Amniotic epithelial cell (primary cell): ENCODE measurements at places on chromosomes 3 and 15.

GRCh38 chr15:31013863-31014607, 22.6 kb upstream of the MTMR10 start:
- no peak for DNase-seq

DNA sequence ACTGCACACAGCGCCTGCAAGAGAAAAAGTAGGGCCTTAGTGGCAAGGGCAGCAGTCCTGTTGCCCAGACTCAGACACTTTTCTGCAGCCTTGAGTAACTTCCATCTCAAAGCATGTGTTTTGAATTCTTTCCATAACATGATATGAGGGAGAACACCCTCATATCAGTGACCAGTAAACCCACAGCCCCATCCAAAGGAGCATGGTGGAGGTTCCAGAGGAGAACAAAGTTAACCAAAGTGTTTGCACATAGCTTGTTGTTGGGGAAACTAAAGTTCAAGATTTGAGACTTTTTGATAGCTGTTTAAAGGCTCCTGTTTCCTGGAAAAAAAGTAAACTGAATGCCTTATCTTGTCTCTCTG, 74.2 kb downstream of the OCA2 start:
- DNase-seq, result no peak

DNA sequence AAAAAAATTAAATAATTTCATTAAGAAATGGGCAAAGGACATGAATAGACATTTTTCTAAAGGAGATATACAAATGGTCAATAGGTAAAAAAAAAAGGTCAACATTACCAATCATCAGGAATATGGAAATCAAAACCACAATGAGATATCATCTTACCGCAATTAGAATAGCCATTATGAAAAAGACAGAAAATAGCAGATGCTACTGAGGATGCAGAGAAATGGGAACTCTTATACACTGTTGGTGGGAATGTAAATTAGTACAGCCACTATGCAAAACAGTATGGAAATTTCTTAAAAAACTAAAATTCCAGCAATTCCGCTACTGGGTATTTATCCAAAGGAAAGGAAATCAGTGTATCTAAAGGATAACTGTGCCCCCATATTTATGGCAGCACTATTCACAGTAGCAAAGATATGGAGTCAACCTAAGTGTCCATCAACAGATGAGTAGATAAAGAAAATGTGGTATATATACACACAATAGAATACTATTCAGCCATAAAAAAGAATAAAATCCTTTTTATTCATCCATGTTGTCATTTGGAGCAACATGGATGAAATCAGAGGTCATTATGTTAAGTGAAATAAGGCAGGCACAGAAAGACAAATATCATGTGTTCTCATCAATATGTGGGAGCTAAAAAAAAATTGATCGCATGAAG, 132.4 kb downstream of the RPL22L1 start:
- no peak for DNase-seq

DNA sequence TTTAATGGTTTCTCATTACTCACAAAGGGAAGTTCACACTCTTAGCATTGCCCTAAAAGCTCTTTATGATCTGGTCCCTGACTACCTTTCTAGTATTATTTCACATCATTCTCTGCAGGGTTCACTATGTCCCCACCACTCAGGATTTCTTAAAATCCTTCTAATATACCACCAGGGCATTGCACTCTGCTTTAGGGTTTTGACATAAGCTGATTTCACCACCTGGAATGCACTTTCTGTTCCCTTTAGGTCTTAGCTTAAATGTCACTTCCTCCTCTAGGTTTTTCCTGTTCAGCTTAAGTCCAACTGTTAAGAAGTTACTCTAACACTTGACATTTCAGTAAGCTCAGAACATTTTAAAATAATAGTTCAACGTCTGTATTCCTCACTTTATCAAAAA, 81.7 kb downstream of the HCN4 start:
- DNase-seq, result no peak

DNA sequence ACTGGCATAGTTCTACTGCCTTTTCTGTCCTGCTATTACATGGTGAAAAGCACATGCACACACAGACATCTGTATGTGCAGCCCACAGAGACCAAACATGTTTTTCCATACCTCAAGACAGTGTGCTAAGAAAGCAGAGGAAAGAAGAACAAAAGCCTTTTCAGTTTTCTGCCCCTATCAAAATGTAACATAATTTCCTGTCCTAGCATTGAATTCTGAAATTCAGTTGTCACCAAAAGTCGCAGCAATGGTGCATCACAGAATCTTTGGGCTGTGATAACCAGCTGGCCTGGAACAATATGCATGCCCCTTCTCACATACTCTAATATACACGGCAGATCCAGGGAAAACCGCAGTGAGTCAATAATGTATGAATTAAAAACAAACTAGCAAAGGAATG, 153.8 kb upstream of the RAP2B start:
- DNase-seq, result no peak

GRCh38 chr15:55912982-55913381, 80.4 kb downstream of the NEDD4 start:
- DNase-seq, result peak; percentile 35

- DNase-seq, result no peak
Measured at GRCh38 chr3:69715204-69715603, 24.1 kb upstream of the MITF start.

DNA sequence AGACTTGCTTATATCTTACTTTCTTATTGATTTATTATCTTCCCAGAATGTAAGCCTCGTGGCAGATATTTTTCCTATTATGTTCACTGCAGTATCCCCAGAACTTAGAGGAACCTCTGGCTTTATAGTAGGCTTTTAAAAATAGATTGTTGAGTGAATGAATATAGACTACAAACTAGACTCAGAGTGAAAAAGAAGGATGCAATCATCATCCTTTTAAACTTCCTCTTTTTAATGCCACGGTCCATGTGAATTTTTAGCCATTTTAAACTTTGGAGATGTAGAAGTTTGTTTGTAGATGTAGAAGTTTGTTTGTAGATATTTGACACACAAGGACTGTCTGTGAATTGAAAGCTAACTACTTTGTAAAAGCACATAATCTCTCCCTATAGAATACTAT, 7.2 kb upstream of the P2RY12 start:
- DNase-seq, result no peak

DNA sequence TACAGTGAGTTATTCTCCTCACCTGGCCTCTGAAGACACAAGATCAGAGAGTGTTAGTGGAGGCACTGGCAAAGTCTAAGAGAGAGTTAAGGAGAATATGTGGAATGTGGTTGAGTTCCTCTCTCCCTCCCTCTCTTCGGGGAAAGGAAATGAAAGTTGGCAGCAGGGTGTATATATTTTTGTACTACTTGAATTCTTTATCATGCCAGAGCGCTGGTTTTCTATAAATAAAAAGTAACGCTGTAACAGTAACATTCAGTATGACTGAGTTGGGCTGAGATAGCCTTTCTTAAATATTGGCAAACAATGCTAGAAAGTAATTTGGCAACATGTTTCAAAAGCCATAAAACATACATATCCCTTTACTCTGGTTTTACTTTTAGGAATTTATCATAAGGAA, 77.5 kb upstream of the TNFAIP8L3 start:
- no peak for DNase-seq

- no peak for DNase-seq
Measured at GRCh38 chr3:100270215-100270583, 9.4 kb downstream of the TBC1D23 start.

GRCh38 chr3:58999134-58999773, 50.6 kb downstream of the CFAP20DC start:
- peak; percentile 61 for DNase-seq

DNA sequence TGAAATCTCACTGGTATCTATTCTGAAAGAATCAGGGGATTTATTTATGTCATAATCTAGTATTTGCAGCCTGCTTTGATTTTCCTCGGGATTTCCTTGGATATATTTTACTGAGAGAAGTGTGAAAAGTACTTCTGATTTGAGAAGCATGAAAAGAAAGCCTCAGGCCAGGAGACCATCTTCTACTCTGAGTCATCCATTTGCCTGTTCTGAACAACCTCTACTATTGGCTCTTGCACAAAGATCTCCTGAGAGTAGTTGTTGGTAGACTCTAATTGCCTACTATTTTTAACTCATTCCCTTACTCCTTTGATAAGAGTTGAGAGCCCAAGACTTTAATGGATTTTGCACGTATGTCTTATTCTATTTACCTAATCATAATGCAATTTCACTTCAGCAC, 318.9 kb downstream of the BCHE start:
- peak; percentile 47 for DNase-seq

DNA sequence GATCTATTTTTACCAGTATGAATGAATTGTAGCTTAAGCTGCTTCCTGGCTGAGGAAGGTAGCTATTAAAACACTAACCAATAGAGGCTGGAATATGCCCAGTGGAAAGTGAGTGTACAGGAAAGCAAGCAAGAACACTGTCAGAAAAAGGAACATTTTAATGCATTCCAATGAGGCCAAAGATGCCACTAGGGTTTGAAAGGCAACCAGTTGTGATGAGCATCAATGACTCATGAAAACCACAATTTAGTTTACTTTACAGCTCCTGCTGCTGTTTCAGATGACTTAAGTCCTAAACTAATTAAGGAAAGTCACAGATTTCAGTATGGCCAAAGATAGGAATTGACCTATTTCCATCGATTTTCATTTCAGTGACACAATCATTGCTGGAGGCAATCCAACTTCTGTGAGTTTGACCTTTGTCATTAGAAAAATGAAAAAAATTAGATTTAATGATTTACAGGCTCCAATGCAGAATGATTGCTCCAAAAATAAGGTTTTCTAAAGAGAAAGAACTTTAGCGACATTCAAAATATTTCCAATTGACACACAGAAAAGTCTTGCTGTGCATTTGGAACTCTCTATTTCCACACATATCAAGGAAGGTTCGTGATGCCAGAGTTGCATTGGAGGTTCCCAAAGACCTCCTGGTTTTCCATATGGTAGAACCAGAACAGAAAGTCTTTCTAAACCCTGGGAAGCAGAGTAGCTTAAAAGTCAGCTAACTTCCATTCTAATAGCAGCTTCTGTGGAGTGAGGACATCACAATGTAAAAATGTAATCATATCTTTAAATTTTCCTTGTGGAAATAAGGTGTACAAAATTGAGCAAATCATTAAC, 103.0 kb downstream of the SUCNR1 start:
- peak; percentile 95 for DNase-seq

DNA sequence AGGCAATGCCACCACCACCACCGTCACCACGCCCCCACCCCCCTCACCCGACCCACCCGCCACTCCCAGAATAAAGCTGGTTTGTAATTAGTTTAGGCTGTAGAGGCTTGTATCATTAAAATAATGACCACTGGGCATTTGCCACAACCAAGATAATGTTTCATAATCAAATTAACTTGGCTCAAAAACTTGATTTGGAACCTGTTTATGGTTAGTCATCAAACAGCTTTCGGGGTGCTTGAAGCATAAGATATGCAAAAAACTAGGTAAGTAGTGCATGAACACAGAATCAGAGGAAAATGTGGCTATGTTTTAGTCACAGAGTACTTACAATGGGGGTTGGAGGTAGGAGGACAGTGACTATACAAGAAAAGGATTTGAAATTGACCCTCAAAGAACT, 115.1 kb downstream of the FHIT start:
- DNase-seq, result no peak

- DNase-seq, result no peak
Measured at GRCh38 chr3:100606894-100607512, 2.4 kb upstream of the ADGRG7 start.

DNA sequence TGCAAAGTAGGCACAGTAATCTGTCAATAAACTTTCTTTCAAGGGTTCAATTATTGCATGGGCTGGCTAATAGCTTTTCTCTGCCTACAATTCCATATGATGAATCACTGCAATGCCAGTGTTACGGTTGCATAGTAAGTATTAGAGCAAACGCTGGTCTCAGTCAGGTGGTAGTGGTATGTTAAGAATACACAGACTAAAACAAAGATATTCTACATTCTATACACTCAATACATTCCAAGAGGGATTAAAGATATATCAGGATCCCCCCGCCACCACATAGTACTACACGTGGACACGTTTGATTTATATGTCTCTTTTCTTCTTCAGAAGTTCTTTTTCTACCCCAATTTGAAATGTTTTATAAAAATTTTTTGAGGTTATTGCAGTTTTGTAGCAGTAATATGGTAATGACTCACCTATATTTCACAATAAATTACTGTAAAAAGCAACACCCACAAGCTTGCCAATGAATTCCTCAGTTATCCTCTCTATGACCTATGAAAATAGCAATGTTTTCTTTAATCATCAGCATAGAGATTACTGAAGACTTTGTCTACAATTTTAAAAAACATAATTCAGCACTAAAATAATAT, 68.2 kb downstream of the CD200R1L start:
- DNase-seq, result peak; percentile 91

DNA sequence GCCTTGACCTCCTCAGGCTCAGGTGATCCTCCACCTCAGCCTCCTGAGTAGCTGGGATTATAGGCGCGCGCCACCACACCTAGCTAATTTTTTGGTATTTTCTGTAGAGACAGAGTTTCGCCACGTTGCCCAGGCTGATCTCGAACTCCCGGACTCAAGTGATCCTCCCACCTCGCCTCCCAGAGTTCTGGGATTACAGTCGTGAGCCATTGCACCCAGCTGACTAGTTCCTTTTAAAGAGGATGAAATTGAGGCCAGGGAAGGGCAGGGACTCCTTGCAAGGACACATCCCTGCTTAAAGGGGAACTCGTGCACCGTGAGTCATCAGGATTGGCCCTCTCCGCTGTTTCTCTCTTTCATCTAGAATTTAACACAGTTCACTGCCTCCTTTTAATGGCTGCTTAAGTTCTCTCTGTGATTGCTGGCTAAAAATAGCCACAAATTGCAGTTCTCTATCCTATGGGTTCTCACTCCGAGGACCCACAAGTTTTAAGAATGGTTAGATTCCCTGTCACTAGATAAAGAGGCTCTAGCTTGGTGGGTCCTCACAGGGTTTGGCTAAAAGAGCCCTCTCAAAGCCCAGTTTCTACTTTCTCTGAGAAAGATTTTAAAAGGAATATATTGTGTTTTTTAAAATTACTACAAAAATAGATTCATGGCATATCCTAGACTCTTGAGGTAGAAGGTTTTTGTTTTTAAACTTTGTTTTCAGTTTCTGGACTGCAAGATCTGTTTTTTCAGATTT, 1.4 kb downstream of the CRTAP start:
- DNase-seq, result peak; percentile 89
